ENCODE measurements at places on chromosomes 2 and 18.

DNA sequence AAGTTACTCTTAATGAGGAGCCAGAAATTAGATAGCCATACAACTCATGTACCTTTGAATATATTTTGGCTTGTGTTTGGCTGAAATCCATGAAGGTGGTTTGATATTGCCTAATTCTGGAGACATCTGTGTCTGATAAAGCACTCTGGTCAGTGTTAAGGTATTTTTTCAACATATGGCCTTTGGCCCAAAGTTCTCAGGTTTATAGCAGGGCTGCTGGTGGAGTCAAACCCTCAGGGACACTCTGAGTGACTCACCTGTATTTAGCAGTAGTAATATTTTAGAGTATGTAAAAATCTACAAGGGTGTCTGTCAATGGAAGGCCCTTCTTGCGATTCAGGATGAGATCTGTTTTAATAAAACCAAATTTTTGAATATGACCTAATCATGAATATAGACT lies 666.5 kb downstream of the SLC4A3 start:
- H3K27ac ChIP-seq = no peak overlapping the region
- DNase-seq = no peak
- no peaks in the 10 kb centered on the region for H3K4me1 ChIP-seq
- no peaks in the 10 kb centered on the region for H3K36me3 ChIP-seq
- no peak overlapping the region for H3K4me3 ChIP-seq
- no peaks in the 10 kb centered on the region for H3K27me3 ChIP-seq

DNA sequence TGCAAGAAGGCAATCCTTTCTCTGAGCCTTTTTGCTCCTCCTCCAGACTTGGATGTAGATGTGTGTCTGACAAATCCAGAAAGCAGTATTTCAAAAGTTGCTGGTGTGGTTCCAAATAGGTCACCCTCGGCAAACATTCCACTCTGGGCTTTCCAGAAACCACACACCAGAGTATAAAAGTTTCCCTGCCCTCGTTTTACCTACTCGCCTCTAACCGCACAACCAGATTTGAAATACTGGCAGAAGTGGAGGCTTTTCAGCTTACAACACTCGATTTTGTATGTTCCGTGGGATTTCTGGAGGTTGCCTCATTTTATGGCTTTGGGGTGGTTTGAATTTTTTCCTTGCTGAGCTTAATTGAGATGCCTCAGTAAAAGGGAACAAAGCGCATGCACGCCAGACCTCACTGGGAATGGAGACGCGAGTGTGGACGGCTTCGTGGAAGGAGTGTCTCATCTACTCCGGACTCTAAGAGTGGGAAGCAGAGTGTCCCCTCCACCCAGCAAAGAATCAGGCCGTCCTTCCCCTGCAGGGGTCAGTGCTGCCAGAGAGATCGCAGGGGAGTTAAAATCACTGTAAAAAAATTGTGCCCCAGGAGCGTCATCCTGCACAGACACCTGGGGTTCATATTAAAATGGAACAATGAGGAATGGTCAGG lies 44.0 kb upstream of the RPL31 start:
- H3K4me3 ChIP-seq = no peak overlapping the region
- H3K4me1 ChIP-seq = peaks cover 8% of the 10 kb centered on the region
- no peaks in the 10 kb centered on the region for H3K27me3 ChIP-seq
- no peaks in the 10 kb centered on the region for H3K36me3 ChIP-seq
- no peak for DNase-seq
- H3K27ac ChIP-seq = no peak overlapping the region

DNA sequence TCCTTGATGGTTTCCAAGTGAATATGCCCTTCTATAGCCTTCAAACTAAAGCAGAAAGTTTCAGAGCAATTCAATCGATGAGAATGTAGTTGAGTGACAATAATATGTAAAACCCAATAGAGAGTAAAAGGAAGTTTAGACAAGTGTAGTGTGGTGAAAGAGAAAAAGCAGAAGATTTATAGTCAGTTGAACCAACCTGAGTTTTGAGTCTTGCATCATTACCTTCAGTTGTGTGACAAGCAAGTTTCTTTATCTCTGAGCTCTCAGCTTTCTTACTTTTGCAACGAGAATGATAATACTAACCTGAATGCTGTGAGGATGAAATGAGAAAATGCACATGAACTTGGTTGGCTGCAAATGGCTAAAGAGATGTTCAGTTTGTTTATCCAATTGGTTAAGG lies 40.6 kb upstream of the TMEM247 start:
- H3K4me1 ChIP-seq = peaks cover 18% of the 10 kb centered on the region
- H3K36me3 ChIP-seq = no peaks in the 10 kb centered on the region
- DNase-seq = no peak

DNA sequence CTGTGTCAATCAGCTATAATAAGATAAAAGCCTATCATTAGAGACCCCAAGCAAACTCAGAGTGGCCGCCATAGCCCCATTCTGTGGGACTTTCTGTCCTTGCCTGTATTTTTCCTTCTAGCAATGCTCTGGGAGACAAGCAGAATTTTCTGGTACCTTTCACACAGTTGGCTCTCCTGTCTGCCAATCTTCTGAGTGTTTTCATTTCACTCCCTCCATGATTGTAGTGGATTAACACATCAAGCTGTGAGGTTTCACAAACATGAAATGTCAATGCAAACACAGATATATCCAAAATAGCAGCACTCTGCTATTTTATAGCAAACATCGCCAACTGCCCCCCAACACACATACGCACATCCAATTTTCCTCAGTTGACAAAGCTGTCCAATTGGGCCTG lies 64.9 kb downstream of the C1D start:
- H3K27ac ChIP-seq = no peak overlapping the region
- H3K36me3 ChIP-seq = no peaks in the 10 kb centered on the region
- no peak overlapping the region for H3K4me3 ChIP-seq
- no peak for DNase-seq

GRCh38 chr2:158041400-158041799 lies 60.3 kb upstream of the UPP2 start:
- no peak overlapping the region for H3K4me3 ChIP-seq
- no peaks in the 10 kb centered on the region for H3K36me3 ChIP-seq

DNA sequence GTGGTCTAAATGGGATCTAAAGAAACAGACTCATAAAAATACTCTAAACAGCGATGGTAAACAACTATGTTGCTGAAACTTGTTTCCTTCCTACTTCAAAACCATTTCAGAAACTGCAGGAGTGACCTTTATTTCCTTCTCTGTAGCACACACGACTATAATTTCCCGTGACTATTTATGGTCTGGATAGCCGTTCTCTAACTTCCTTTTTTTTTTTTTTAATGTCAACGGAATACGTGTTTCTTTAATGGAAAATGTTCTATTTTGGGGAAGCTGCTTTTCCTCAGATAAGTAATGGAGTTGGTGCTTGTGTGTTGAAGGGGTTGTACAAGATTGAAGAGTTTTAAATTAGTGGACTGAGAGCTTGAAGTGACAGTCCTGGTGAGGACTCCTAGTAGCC lies 224.1 kb downstream of the PHLPP1 start:
- no peak for DNase-seq
- H3K27me3 ChIP-seq = no peaks in the 10 kb centered on the region
- peak overlapping the region; percentile 31 for H3K27ac ChIP-seq
- no peaks in the 10 kb centered on the region for H3K36me3 ChIP-seq
- H3K4me1 ChIP-seq = peaks cover 17% of the 10 kb centered on the region

- no peaks in the 10 kb centered on the region for H3K27me3 ChIP-seq
- no peak overlapping the region for H3K4me3 ChIP-seq
- no peaks in the 10 kb centered on the region for H3K36me3 ChIP-seq
- H3K4me1 ChIP-seq = no peaks in the 10 kb centered on the region
- no peak for DNase-seq
These were observed 639.9 kb downstream of the LRP1B start for GRCh38 chr2:141490886-141491285.

DNA sequence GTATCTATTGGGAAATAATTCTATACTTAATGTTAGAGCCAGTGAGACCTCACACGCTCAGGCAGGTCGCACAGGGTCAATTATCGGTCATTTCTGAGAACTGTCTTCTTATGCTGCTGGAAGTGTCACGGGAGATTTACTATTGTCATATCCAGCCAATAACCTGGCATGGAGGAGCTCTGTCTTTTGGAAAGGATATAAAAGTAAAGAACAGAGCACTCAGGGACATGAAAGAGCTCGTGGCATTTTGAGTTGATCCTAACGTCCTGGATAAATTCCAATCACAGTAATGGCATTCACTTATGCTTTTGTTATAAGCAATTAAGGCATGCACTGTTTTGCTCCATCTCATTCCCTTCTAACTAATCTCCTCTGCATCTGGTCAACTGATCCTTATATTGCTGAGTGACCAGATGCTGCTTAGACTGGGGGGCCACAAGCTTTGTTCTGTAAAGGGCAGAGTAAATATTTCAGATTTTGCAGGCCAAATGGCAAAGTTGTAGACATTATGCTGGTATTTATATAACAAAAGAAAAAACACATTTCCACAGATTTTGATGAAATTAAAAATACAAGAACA lies 453.5 kb upstream of the SMIM21 start:
- no peaks in the 10 kb centered on the region for H3K4me1 ChIP-seq
- DNase-seq = no peak
- H3K27me3 ChIP-seq = peaks cover 10% of the 10 kb centered on the region
- H3K27ac ChIP-seq = no peak overlapping the region
- no peaks in the 10 kb centered on the region for H3K36me3 ChIP-seq

GRCh38 chr2:238883421-238883901 lies 35.6 kb downstream of the TWIST2 start:
- H3K27me3 ChIP-seq = peaks cover 33% of the 10 kb centered on the region
- no peaks in the 10 kb centered on the region for H3K4me1 ChIP-seq
- H3K36me3 ChIP-seq = no peaks in the 10 kb centered on the region
- H3K4me3 ChIP-seq = no peak overlapping the region
- no peak overlapping the region for H3K27ac ChIP-seq

DNA sequence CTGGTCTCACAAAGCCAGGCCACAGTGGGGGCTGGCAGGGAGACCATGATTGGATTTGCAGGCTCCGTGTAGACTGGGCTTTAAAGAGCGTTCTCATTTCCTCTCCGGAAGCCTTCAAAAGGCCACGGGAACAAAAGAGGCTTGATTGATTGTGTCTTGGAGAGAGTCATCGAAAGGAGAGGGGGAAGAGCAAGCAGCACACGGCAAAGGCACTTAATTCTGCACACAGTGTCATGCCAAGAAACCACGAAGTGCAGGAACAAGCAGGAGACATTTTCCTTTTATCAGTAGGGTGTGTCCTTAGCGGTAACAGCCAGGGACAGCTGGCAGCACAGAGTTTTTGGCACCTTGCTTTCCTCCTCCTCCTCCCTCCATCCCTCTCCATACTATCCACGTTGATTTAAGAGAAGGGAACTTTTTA lies 47.7 kb downstream of the GLI2 start:
- H3K27me3 ChIP-seq = no peaks in the 10 kb centered on the region
- no peak overlapping the region for H3K4me3 ChIP-seq
- peaks cover 4% of the 10 kb centered on the region for H3K4me1 ChIP-seq
- DNase-seq = no peak
- H3K36me3 ChIP-seq = no peaks in the 10 kb centered on the region
- H3K27ac ChIP-seq = no peak overlapping the region

DNA sequence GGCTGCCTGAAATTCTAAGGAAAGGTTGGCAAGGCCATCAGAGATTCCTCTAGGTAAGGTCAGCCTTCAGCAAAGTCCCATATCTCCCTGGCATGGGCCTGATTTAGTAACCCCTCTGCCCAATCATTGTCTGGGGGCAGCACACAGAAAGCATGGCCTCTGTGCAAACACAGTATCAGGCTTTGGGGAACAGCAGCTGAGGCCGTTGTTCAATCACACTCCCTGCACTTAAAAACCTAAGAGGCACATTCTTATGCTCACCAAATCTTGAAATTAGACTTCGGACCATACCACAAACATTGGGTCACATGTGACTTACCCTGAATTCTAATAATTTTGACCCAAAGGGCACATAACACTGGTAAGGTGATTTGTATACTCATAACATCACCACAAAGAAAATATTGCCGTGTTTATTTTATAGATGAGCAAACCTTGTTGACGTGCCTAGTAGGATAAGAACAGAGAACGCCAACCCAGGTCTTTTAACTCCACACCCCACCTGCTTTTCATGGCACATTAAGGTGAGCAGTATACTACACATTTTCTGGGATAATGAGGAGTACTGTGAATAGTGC lies 212.7 kb downstream of the HNMT start:
- no peaks in the 10 kb centered on the region for H3K36me3 ChIP-seq
- H3K27me3 ChIP-seq = no peaks in the 10 kb centered on the region
- no peak overlapping the region for H3K27ac ChIP-seq
- no peak overlapping the region for H3K4me3 ChIP-seq
- H3K4me1 ChIP-seq = no peaks in the 10 kb centered on the region

GRCh38 chr18:55524353-55525073 lies 63.5 kb downstream of the TCF4 start:
- no peaks in the 10 kb centered on the region for H3K36me3 ChIP-seq
- no peak for DNase-seq
- H3K27ac ChIP-seq = no peak overlapping the region
- no peaks in the 10 kb centered on the region for H3K27me3 ChIP-seq
- no peaks in the 10 kb centered on the region for H3K4me1 ChIP-seq

- peaks cover 82% of the 10 kb centered on the region for H3K4me1 ChIP-seq
- no peak for DNase-seq
- no peaks in the 10 kb centered on the region for H3K27me3 ChIP-seq
- H3K4me3 ChIP-seq = peak overlapping the region; percentile 32
These were observed 21.3 kb downstream of the MALT1 start for GRCh38 chr18:58692422-58693185.

DNA sequence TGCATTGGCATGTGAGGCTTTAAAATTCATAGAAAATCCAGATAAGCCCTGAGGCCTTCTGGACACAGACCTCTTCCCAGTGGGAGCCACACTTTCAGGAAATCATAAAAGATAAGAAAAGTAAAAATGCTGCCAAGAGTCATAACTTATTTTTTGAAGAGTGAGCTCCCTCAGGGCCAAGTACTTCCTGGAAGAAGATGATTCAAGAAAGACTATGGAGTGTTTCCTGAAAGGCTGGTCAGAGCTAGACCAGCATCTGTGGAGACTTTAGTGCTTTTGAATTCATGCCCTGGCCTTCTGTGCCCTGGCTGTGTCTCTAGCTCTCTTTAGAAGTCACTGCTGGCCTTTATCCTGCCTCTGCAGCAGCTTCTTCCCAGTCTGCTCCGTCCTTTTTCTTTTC lies 6.4 kb upstream of the XDH start:
- no peak for DNase-seq
- H3K4me1 ChIP-seq = no peaks in the 10 kb centered on the region

GRCh38 chr18:3323900-3324299 lies 62.0 kb downstream of the MYL12B start:
- H3K4me3 ChIP-seq = no peak overlapping the region
- DNase-seq = no peak
- peaks cover 7% of the 10 kb centered on the region for H3K4me1 ChIP-seq
- no peak overlapping the region for H3K27ac ChIP-seq
